CD8-positive, alpha-beta T cell (primary cell): ENCODE measurements at places on chromosomes 7 and 10. TPM values are rescaled to one million over a fixed set of nuclear protein-coding genes. Genes with fewer than 3 reads are reported as not detected.

The SLC39A12 gene
- total RNA-seq = not detected

The PLEKHS1 gene
- total RNA-seq = not detected

The EGFR gene
- total RNA-seq = not detected

The GLUD1 gene
- 70.5 TPM for total RNA-seq

The NKX2-3 gene
- total RNA-seq = not detected

The GATA3 gene
- total RNA-seq = 76.3 TPM

The AKR1C1 gene
- 1.3 TPM for total RNA-seq

The PITRM1 gene
- 82.5 TPM for total RNA-seq

The ADAM12 gene
- total RNA-seq = 0.83 TPM

The SUFU gene
- 3.9 TPM for total RNA-seq

The TMEM26 gene
- not detected for total RNA-seq

The CTAGE15 gene
- 0.46 TPM for total RNA-seq

The CLEC5A gene
- total RNA-seq = not detected

The CUBN gene
- total RNA-seq = 3.3 TPM

The PKD2L1 gene
- not detected for total RNA-seq

The PPP1R3C gene
- total RNA-seq = not detected

The RBM20 gene
- total RNA-seq = 1.3 TPM

The PNLIPRP3 gene
- total RNA-seq = not detected

The ZC3HAV1L gene
- total RNA-seq = 0.16 TPM

The ERVW-1 gene
- total RNA-seq = not detected

The ZNF365 gene
- 0.61 TPM for total RNA-seq

The AOC1 gene
- total RNA-seq = not detected

The CLDN4 gene
- total RNA-seq = not detected

The CHAT gene
- not detected for total RNA-seq

The POM121 gene
- total RNA-seq = 83.6 TPM

The IFIT2 gene
- 18.4 TPM for total RNA-seq

The ANAPC16 gene
- 46.6 TPM for total RNA-seq

The NPTX2 gene
- total RNA-seq = not detected

The MALRD1 gene
- total RNA-seq = not detected

The SNX8 gene
- 6.1 TPM for total RNA-seq

The SFTPD gene
- not detected for total RNA-seq

The ZNF212 gene
- total RNA-seq = 20.9 TPM

The FKBP9 gene
- total RNA-seq = not detected

The IGFBP1 gene
- not detected for total RNA-seq

The OPN4 gene
- not detected for total RNA-seq

The AKR1C3 gene
- 0.57 TPM for total RNA-seq

The PRRT4 gene
- total RNA-seq = not detected

The LIPK gene
- not detected for total RNA-seq

The PAPOLB gene
- not detected for total RNA-seq

The CARD11 gene
- total RNA-seq = 114 TPM

The GIMAP6 gene
- 10.5 TPM for total RNA-seq
